ENCODE measurements at places on chromosomes 4 and X.

DNA sequence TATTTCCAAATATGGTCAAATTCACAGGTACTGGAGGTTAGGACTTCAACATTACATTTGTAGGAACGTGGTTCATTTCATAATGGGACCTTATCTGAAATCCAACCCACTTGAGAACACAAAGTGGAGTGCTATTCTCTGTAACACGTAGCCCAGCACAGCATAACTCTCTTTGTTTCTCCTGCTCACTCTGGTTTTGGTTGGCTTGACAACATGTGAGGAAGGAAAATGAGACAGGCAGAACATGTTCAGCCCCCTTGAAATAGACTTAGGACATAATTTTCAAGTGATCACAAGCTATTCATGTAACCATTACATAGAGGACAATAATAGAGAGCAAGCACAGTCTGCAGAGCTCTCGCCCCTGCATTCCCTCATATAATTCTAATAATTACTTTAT lies 115.1 kb upstream of the SMIM10 start:
- DNase-seq: no peak

GRCh38 chr4:148982200-148982599 lies 540.0 kb upstream of the NR3C2 start:
- DNase-seq: no peak

GRCh38 chr4:118281611-118282442 lies 71.0 kb downstream of the PRSS12 start:
- DNase-seq: no peak

GRCh38 chr4:7663075-7663541 lies 228.4 kb upstream of the PSAPL1 start:
- no peak for DNase-seq

GRCh38 chr4:63583561-63583960 lies 825.7 kb downstream of the TECRL start:
- no peak for DNase-seq

- DNase-seq: no peak
These were observed 22.8 kb downstream of the IL1RAPL1 start for GRCh38 chrX:28609917-28610613.

- DNase-seq: no peak
These were observed 87.1 kb upstream of the FAM9C start for GRCh38 chrX:13131396-13132137.

DNA sequence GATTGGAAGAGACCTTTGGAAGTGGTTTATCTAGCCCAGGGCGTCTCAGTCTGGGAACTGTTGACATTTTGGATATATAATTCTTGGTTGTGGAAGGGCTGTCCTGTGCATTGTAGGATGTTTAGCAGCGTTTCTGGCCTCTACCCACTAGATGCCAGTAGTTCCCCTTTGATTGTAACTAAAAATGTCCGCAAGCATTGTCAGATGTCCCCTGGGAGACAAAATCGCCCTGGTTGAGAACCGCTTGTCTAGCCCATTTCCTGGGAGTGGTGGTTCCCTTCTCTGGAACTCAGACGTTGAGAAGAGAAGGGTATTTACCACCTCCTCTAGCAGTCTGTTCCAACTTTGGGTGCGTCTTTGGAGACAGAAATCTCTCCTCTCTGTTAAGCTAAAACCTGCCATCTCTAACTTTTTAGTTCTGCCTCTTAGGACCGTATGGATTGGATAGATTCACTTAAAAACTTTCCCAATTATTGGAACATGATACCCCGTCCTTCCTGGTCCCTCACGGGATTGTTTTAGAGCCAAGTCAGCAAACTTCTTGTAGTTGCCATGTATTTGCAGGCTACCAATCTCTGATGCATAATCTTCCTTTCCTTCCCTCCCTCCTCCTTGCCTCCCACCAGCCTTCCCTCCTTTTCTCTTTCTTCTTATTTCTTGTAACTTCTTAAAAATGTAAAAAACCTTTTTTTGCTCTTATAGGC lies 13.9 kb downstream of the TMEM165 start:
- peak; percentile 16 for DNase-seq

DNA sequence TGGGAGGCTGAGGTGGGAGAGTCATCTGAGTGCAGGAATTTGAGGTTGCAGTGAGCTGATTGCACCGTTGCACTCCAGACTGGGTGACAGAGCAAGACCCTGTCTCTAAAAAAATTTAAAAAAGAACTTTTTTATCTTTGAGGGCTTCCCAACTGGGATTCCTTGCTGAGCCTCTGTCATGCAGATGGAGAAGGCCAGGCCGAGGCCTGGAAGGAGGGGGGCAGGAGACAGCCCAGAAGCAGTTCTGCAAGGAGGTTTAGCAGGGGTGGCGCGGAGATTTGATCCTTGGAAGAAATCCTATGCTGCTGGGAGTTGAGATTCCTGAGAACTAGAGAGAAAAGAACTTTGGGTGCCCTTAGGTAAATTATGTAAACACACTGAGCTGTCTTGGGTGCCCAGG lies 2.5 kb upstream of the ARSD start:
- no peak for DNase-seq

- peak; percentile 45 for DNase-seq
These were observed 1.5 kb downstream of the LAP3 start for GRCh38 chr4:17578482-17578891.

- DNase-seq: no peak
These were observed 106.1 kb downstream of the RASL11B start for GRCh38 chr4:52968241-52968640.

GRCh38 chr4:122827879-122828601 lies 1.4 kb downstream of the FGF2 start:
- peak; percentile 89 for DNase-seq

DNA sequence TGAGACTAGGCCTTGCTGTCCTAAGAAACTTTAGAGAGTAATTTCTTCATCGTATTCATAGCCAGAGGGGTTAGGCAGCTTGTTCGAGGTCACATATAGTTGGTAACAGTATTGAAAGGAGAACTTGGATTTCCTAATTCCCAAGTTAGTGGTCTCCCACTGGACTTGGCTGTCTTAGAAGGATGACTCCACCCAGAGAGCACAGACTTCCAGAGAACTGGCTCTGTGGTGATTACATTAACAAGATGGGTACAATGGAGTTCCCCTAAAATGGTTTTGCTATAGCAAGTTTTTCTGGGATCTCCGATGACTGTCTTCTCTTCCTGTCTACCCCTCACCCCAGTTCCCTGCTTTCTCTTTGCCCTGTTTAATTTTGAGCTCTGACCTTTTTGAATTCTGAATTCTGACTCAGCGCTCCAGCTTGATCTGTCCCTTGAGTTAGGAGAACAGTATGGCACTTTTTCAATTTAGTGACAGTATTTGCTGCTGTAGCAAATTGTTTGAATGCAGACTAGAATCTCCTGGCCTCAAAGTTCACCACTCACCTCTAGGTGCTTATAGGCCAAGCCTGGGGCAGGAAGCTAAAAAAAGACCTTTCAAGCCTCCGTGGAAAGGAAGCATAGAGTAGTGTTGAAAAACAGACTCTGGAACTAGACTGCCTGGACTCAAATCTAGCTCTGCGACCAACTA lies 6.9 kb downstream of the MSN start:
- DNase-seq: no peak

DNA sequence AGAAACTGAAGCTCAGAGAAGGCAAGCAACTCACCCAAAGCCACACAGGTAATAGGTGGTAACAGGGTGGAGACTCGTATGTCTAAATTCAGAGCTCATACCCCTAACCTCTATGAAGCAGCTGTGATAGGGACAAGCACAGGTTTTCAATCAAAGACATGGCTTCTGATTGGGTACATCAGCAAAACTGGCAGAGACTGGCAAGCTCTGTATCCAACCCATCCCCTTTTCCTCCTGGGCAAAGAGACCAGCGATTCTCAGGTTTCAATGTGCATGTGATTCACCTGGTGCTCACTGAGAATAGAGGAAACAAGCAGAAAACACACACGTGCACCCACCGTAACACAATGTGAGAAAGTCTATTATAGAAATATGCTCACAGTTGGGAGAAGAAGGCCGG lies 153.0 kb downstream of the SMIM20 start:
- no peak for DNase-seq

DNA sequence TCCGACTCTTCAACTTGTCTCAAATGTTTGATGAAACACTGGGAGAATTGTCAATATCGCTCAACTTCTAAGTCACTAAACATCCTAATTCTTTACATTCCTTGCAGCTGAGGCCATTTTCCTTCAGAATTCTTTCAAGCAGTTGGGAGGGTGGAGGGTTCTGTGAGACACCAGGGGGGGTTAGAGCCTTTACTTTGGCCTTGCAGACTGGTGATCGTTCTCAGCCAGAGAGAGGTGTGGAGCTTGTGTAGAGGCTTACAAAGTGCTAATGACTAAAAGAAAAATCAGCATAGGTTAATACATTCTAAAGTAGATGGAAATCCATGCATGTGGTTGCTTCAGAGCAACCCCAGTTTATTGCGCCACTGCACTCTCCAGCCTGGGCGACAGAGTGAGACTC lies 21.3 kb upstream of the SOX3 start:
- no peak for DNase-seq

All from GM20000 (cell line).